ENCODE measurements at places on chromosomes 13 and 19.

DNA sequence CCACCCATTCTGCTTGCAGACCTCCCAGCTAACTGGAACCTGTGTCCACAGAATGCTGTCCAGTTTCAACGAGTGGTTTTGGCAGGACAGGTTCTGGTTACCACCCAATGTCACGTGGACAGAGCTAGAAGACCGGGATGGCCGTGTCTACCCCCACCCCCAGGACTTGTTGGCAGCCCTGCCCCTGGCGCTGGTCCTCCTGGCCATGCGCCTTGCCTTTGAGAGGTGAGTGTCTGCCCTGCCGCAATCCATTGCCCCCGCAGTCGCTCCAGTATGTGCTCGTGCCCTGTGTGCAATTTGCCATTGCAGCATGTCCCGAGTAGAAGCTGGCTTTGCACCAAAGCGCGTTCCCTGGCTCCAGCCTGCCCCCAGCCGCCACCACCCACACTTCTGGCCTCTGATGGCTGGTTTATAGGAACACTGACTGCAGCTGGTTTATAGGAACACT is 41.9 kb downstream of the CERS4 start:
- no peaks in the 10 kb centered on the region for H3K27me3 ChIP-seq
- no peak for DNase-seq
- H3K4me3 ChIP-seq = no peak overlapping the region

DNA sequence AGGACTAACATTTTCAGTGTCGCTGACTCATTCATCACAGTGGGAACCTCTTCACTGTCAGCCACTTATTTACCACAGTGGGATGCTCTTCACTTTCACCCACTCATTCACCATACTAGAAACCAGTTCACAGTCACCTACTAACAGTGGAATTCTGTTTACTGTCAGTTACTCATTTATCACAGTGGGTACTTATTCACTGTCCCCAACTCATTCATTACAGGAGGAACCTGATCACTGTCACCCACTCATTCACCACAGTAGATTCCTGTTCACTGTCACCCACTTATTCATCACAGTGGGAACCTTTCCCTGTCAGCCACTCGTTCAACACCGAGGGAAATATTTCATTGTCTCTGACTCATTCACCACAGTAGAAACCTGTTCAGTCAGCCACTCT is 10.1 kb upstream of the ZNF85 start:
- peaks cover 40% of the 10 kb centered on the region for H3K36me3 ChIP-seq
- DNase-seq = no peak
- no peak overlapping the region for H3K27ac ChIP-seq
- peaks cover 17% of the 10 kb centered on the region for H3K27me3 ChIP-seq
- no peak overlapping the region for H3K4me3 ChIP-seq

DNA sequence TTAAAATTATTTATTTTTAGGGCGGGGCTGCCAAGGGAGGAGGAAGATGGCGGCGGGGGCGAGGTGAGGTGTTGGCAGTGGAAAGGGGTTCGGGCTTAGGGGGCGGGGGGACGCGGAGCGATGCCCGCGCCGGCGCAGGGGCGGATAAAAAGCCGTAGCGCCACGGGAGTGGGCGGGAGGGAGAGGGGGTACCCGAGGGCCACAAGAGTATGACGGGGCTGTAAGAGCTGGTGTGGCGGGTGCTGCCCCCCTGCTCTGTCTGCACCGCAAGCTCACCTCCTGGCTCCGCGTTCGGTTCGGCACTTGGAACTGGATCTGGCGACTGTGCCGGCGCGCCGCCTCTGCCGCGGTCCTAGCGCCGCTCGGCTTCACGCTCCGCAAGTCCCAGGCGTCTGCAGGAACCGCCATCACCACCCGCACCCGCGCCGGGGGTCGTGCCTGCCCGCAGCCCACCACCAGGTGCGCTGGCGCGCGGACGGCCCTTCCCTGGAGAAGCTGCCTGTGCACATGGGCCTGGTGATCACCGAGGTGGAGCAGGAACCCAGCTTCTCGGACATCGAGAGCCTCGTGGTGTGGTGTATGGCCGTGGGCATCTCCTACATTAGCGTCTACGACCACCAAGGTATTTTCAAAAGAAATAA is 265.2 kb upstream of the SGCG start:
- H3K27me3 ChIP-seq = peaks cover 6% of the 10 kb centered on the region
- no peak overlapping the region for H3K4me3 ChIP-seq
- no peaks in the 10 kb centered on the region for H3K36me3 ChIP-seq
- H3K4me1 ChIP-seq = no peaks in the 10 kb centered on the region
- no peak overlapping the region for H3K27ac ChIP-seq

GRCh38 chr19:34041925-34042521 is 130.3 kb upstream of the LSM14A start:
- no peaks in the 10 kb centered on the region for H3K36me3 ChIP-seq
- no peak overlapping the region for H3K27ac ChIP-seq
- H3K4me3 ChIP-seq = no peak overlapping the region

DNA sequence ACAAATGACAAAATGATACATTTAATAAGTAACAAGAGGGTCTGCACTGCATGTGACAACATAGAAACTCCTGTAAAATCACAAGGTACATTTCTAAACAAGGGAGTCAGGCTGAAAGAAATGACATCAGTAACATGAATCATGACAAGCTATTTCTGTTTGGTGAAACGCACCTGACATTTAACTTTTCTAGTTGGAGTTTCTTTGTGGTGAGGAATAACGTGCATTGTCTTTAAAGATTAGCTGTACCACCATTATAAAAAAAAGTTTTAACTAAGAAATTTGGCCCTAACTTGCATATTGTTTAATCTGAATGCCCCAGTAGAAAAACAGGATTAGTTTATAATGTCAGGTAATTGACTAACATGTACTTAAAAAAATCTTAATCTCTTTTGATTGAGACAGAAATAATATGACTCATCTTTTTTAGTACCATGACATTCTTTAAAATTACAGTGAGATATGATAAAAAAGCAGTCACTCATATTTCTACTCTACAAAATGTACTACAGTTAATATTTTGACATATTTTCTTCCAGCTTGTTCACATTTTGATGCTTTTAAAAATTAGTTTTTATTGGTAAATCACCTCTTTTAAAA is 418.2 kb downstream of the KLF12 start:
- peak overlapping the region; percentile 93 for H3K27ac ChIP-seq
- peaks cover 15% of the 10 kb centered on the region for H3K36me3 ChIP-seq
- H3K27me3 ChIP-seq = peaks cover 2% of the 10 kb centered on the region
- DNase-seq = no peak
- H3K4me3 ChIP-seq = peak overlapping the region; percentile 70
- H3K4me1 ChIP-seq = peaks cover 67% of the 10 kb centered on the region

DNA sequence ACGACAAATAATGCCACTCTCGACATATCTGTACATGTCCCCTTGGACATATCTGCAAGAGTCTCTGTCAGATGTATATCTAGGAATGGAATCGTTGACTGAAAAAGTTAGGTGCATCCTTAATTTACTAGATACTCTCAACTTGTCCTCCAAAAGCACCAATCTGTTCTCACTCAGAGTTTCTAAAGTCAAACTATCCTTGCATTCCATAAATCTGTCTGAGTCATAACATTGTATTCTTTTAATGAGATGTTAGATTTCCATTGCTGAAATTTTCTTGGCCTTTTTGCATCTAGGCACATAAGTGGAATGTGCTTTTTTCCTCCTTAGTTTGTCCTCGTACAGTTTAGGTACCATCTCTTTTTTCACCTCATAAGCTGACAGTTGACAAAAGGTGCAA is 139.8 kb downstream of the PTPRS start:
- no peak overlapping the region for H3K4me3 ChIP-seq
- H3K4me1 ChIP-seq = no peaks in the 10 kb centered on the region
- no peak for DNase-seq
- no peaks in the 10 kb centered on the region for H3K27me3 ChIP-seq
- no peak overlapping the region for H3K27ac ChIP-seq
- H3K36me3 ChIP-seq = no peaks in the 10 kb centered on the region

Measured in immature natural killer cell (primary cell).